ENCODE measurements at places on chromosomes 2 and 18.

- DNase-seq = peak; percentile 18
Measured at GRCh38 chr2:36356298-36356989, 866 bp downstream of the CRIM1 start.

- no peak for DNase-seq
Measured at GRCh38 chr2:63849381-63850203, 7.9 kb downstream of the UGP2 start.

DNA sequence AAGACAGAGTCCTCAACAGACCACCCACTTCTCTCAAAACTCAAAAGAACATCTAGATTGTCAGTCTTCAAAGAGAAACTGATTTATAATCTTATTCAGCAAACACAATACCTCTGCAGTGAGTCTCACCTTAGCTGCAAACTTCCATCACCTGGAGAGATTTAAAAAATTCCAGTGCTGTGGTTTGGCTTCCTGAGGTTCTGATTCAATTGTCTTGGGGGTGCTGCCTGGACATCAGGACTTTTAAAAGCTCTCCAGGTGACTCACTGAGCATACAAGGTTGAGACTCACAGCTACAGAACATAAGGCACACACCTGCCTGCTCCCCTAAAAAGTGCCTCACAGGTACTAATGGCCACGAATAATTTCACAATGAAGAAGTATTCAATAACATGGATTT lies 40.3 kb downstream of the RNF152 start:
- no peak for DNase-seq

DNA sequence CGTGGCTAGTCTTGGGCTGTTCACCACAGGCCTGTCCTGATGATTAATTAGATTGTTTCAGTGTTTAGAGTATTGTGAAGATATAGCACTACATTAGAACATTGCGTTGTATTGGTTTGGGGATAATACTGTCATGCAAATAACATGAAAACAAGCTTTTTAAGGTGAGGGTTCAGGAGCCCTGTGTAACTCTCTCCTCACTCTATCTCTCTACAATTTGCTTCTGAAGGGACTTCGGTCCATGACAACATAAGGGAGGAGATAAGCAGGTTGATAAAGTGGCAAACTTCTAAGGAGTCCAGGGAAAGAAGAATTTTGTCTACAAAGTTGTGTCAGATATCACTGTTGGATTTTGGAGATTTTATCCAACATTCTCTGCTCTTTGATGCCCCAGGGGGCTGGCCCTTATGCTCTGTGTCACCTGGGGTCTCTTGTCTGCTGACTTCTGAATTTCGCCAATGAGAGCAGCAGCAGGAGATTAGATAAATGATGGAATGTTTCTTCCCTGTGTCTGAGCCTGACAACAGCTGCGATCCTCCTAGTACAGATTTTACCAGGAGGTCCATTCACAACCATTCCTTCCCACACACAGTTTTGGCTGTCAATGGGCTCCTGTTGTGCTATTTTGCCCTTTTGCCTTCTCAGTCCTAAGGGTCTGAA lies 3.3 kb downstream of the TNP1 start:
- DNase-seq = no peak

DNA sequence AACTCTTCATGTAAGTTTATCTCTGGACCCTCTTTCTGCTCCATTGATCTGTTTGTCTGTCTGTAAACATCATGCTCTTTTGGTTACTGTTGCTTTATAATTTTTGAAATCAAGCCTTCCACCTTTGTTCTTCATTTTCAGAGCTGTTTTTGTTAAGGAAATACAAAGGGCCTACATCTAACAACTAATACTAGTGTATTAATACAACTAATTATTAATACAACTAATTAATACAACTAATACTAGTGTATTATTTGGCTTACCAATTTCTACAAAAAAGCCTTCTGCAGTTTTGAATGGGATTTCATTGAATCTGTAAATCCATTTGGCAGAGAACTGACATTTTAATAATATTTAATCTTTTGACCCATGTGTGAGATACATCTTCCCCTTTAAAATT lies 66.7 kb downstream of the ATP9B start:
- no peak for DNase-seq

- DNase-seq = no peak
Measured at GRCh38 chr2:160920791-160921303, 239.4 kb upstream of the TANK start.

- no peak for DNase-seq
Measured at GRCh38 chr18:11859903-11860407, 8.7 kb downstream of the CHMP1B start.

- peak; percentile 70 for DNase-seq
Measured at GRCh38 chr2:112481528-112482233, at the start of gene TTL. TTL (plus strand) TSS chr2:112482156; CDS start chr2:112482345, 189 bp downstream.

DNA sequence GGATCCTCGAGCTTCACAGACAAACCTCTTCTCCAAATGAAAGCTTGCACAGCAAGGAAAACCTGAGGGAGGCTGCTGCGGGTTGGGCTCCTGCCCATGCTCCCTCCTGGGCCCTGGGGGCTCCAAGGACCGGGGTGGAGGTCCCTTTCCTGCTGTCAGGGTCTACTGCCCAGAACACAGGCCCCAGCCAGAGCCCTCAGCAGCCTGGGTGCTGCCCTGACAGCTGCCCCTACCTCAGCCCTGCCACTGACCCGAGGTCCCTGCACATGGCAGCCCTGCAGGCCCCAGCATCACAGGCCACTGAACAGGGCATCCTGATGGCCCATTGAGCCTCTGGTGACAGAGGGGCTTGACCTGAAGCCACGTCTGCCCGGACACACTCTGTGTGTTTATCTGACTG lies 41.0 kb downstream of the CROCC2 start:
- DNase-seq = no peak

DNA sequence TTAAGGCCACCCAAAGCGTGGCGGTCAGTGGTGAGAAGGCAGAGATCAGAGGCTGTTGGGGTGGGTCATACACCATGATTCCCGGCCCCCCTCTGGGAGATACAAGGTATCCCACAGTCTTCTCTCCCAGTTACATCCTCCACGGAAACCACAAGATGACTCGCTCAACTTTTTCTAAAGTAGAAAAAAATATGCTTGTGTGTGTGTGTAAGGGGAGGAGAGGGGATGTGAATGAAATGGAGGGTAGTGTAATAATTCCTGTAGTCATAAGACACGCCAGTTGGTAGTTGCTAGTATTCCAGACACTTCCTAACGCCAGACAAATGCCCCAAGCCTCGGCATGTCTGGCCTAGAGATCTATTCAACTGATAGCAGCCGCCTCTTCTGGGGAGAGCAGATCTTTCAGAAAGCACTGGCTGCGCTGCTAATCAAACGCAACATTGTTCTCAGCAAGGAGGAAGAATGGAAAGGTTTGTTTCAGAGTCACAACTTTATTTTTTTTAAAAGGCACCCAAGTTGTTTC lies 143.5 kb downstream of the TGIF1 start:
- no peak for DNase-seq

DNA sequence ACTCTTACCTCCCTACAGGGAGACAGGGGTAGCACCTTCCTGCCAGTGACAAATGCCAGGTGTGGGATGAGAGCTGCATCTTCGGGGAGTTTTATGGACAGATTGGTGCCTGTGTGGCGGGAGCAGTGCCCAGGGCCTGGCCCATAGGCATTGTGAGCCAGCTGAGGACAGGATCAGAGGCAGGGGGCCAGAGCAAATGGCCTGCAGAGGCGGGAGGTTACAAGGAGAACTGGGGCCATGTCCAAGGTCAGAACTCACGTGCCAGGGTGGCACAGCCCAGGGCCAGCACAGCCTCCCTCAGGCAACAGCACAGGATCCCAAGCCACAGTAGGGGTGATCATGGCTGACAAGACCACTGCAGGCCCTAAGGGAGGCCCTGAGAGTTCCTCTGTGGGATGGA lies 40.2 kb upstream of the MCFD2 start:
- DNase-seq = no peak

GRCh38 chr18:47615043-47615442 lies 315.4 kb downstream of the SMAD2 start:
- DNase-seq = no peak

DNA sequence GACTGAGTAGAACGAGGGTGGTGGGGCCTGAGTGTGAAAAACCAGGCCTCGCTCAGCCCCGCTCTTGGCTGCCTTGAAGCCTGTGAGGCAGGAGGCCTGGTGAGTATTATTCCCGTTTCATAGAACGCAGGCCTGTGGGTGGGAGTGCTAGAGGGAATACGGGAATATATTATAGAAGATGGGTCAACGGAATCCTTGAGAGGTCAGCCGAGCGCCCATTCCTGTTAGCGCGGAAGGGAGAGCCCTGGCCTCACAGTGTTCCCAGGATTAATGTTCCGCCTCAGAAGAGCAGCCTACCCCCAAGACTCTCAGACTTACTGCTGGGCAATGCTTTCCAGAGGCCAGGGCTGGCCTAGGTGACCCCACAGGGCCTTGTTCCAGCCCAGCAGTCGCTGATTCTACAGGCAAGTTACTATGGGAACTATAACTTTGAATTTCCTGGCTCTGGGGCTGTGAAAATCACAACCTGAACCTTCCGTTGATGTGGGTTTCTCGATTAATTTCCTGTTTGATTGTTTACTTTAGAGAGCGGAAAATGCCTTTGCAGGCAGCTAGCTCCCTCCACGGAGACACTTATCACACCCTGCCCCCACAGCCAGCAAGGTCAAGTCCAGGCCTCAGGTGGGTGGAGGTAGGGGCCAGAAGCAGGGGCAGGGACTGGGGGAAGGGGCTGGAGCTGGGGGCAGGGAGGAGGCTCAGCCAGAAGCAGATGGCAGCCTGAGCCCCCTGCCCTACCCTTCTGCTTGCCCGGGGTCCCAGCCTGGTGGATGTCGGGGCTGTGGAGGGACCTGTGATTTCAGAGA lies 108.3 kb downstream of the SMAD7 start:
- no peak for DNase-seq

GRCh38 chr2:159753797-159754196 lies 41.5 kb downstream of the MARCHF7 start:
- DNase-seq = no peak

GRCh38 chr2:9847140-9847539 lies 3.9 kb downstream of the TAF1B start:
- no peak for DNase-seq

DNA sequence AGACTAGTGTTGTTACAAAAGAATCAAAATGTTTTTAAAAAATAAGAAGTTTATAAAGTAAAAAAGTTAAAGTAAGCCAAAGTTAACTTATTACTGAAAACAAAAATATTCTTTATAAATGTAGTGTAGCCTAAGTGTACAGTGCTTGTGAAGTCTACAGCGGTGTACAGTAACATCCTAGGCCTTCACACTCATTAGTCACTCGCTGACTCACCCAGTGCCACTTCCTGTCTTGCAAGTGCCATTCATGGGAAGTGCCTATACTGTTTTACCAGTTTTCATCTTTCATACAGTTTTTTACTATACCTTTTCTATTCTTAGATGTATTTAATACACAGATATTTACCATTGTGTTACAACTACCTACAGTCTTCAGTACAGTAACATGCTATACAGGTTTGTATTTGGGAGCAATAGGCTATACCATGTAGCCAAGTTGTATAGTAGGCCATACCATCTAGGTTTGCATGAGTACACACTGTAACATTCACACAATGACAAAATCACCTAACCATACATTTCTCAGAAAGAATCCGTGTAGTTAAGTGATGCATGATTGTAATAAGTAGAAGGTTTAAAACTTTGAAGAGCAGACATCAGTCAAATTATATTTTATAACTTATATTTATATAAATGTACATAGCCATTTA lies 13.4 kb downstream of the SERPINB7 start:
- peak; percentile 9 for DNase-seq

DNA sequence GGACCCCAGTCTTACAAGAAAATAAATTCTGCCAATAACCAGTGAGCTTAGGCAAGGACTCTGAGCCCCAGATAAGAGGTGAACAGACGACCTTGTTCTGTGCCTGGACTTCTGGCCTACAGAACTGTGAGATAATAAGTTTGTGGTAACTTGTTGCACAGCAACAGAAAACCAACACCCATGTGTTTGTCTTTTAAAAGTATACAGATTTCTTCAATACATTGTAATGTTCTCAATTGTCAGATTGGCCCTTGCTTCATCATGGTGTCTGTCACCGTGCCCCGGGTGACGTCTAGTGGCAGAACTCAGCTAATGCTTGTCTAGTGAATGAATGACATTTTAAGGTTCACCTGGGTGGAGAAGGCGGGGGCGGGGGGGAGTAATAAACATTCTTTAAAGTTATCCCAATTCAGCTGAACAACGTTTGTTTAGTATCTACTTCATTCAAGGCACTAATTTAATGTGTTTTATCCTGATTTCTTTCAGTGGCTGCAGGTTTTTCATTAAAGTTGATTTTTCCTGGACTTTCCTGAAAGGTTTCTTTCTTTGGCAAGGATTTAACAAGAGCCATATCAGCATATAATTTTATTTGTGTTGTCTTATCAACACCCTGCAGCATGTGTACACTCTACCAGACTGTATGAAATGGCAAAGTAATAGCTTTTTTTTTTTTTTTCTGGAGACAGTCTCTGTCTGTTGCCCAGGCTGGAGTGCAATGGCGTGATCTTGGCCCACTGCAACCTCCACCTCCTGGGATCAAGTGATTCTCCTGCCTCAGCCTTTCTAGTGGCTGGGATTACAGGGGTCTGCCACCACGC lies 123.8 kb upstream of the DLX2 start:
- DNase-seq = no peak

GRCh38 chr2:221851531-221852045 lies 279.5 kb upstream of the EPHA4 start:
- DNase-seq = no peak

DNA sequence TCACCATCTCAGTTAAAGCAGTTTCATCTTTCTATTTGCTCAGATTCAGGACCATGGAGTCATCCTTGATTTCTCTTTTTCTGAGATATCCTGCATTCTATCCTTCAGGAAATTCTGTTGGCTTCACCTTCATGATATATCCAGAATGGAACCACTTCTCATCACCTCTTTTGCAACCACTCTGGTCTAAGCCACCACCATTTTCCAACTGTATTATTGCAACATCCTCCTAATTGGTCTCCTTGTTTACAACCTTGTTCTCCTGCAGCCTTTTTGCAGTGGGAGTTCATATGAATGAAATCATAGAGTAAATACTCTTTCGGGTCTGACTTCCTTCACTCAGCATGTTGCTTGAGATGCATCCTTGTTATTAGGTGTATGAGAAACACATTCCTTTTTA lies 3.4 kb upstream of the EFEMP1 start:
- DNase-seq = no peak

DNA sequence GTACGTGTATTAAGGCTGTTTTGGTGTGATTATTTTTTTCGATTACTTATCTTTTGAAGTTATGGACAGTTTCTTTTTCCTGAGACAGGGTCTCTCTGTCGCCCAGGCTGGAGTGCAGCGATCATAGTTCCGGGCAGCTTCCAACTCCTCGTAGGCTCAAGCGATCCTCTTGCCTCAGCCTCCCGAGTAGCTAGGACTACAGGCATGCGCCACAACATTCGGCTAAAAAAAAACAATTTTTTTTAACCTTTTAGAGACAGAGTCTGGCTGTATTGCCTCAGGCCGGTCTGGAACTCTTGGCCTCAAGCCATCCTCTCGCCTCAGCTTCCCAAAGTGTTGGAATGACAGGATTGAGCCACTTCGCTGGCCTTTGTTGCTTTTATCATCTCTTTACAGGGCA lies 945 bp downstream of the HAT1 start:
- no peak for DNase-seq

DNA sequence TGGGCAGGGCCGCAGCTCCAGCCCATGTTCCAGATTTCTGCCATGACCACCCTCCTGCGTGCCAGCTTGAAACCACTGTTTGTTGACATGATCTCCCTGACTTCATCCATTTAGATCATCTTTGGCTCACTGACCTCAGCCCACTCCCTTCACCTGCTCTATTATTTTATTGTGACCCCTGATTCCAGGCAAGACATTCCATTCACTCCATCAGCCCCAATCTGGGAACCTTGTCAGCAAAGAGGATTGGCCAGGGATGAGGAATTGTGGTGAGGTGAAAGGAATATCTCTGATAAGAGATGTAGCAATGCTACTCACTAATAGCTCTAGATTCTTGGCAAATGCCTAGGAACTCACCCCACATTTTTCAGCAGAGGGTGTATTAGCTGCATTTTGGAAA lies 174.2 kb downstream of the TMEM247 start:
- DNase-seq = no peak
